ENCODE measurements at places on chromosomes 2 and 18.

- no peak for DNase-seq
These were observed 127.4 kb downstream of the GBX2 start for GRCh38 chr2:236040600-236041328.

- DNase-seq: no peak
These were observed 124.0 kb downstream of the GATA6 start for GRCh38 chr18:22293417-22293816.

GRCh38 chr2:5694306-5694705 lies 2.1 kb downstream of the SOX11 start:
- no peak for DNase-seq

DNA sequence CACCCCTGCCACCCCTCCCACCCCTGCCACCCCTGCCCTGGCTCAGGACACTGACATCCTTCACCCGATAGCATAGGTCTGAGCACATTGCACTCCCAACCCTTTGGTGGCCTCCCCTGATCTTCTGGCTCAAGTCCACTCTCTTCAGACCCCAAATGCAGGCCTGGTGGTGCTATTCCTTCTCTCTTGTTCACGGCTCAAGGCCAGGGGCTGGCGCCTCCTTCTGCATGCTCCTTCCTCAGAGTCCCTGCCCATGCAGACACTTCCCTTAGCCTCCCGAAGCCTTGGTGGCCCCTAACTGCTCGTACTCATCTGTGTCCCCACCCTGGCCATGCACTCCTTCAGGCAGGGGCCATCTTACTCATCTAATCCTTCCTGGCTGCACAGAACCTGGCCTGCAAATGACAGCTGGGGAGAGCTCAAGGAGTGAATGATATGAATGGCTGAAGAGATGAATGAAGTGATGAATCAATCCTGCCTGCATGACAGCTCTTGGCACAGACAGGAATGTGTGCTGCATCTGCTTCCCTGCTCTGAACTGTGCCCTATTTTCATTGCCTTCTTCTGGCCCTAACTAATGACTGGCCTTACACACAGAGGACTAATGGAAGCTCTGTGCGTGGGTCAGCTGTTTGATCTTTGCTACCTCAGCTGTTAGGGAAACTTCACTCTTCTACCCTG lies 290.8 kb downstream of the DYSF start:
- peak; percentile 44 for DNase-seq

GRCh38 chr18:32095900-32096229 lies 4.2 kb downstream of the RNF138 start:
- no peak for DNase-seq

- no peak for DNase-seq
These were observed 48.4 kb upstream of the APCDD1 start for GRCh38 chr18:10405816-10406663.

GRCh38 chr2:17309181-17309580 lies 209.1 kb downstream of the RAD51AP2 start:
- no peak for DNase-seq

Measured in urothelium cell line (cell line).